ENCODE measurements at places on chromosomes 11 and 22.
A peak's percentile ranks its signal among the peaks of the same experiment; 100 is the strongest.

DNA sequence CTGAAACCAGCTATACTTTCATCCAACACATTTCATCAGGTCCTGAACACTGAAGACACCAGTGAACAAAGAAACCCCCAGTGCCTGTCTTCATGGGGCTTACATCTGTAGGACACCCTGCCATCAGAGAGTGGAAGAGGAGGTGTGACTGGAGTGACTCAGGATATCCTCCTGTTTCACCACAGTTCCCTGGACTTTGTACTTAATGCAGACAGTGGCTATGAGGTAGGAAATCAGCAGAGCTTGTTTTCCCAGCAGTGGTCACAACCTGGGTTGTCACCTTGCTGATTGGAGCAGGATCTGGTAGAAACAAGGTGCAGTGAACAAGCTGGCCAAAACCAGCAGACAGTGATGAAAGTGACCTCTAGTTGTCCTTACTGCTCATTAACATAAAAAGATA, 128.8 kb downstream of the KIRREL3 start:
- no peak for DNase-seq

- no peak for DNase-seq
These were observed 9.4 kb downstream of the TRIM29 start for GRCh38 chr11:120128392-120129119.

DNA sequence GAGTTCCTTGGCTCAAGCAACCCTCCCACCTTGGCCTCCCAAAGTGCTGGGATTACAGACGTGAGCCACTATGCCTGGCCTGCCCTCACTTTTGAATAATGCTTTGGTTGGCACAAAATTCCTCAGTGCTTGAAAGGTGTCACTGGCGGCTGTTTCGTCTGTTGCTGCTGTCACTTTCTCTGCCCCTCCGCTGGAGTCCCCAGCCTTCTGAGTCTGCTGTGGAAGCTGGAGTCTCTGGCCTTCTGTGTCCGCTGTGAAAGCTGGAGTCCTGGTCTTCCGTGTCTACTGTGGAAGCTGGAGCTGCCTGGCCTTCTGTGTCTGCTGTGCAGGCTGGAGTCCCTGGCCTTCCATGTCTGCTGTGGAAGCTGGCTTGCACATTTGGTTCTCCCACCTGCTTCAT, 4.9 kb upstream of the KRTAP5-1 start:
- DNase-seq, result no peak

GRCh38 chr22:20052309-20053259, 27.5 kb upstream of the DGCR8 start:
- DNase-seq, result no peak

DNA sequence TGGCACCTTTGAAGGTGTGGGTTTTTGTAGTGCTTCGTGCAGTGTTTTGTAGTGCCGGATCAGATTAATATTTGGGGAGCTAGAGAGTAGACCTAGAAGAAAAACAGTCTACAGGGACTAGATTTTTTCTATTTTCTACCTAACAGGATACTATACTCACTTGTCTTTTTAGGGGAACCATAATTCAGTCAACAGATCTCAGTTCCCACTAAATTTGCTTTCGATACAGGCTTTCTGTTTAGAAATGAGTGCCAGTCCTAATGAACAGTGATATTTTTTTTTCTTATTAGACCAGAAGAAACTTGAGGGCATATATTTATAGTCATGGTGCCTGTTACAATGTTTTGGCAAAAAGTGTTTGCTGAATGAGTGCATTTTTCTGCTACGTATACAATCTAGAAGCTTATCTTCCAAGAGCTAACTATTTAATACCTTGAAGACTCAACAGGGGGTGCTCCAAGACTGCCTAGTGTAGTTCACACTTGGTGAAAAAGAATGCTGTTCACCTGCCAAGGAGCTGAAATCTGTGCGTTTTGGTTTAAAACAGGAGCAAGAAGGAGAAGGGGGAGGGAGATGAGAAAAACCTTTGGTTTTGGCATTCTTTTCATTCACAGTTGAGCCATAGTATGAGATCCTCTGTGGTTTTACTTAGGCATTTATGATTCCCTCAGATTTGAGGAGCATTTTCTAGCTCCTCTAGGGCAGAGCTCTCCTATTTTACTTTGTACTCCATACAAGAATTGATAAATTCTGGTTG, 44.9 kb upstream of the VSTM5 start:
- peak; percentile 43 for DNase-seq

DNA sequence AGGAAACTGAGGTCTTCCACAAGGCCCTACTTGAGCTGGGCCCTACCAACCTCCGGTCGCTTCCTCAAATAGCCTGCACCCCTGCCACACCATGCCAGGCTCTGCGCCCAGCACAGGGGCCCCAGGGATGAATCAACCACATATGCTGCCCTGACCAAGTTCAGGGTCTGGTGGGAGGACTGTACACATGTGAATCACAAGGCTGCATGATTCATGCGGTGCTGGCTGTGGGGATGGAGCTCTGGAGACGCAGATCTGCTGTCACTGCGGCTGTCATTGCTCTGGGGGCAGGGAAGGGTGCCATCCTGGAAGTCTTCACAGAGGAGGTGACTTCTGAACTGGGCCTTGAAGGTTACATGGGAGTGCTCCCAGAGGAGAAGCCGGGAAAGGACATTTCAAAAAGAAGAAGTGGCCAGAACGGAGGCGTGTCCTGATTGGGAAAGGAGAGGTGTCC, 21.5 kb downstream of the CYTH4 start:
- peak; percentile 98 for DNase-seq

DNA sequence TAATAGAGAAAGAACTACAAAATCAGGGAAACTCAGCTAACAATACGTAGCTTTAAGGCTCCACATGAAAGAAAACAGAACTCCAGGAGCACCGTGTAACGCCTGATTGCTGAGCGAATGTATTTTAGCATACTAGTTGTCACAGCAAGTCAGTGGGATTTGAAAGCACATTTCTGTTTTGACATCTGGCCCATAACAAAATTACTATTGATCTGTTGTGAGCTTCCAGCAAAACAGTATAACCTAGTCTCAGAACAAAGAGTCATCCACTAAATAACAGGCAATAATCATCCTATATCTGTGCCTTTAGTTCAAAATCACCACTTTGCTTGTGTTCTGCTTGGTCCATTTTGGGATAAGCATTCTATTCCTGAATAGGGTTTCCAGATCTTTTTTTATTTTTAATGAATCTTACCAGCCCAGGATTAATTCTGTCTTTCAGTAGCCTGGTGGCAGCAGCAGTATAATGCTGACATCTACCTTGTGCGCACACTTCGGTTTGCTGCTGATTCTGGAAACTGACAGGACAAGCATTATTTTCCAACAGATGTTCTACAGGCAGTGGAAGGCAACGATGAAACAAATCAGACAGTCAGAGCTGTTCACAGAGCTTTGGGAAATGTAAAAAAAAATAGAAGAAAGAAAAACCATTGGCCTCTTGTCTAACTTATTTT, 66.2 kb downstream of the CADM1 start:
- DNase-seq, result peak; percentile 29

- peak; percentile 94 for DNase-seq
These were observed 38.6 kb upstream of the LMO2 start for GRCh38 chr11:33930317-33931021.

DNA sequence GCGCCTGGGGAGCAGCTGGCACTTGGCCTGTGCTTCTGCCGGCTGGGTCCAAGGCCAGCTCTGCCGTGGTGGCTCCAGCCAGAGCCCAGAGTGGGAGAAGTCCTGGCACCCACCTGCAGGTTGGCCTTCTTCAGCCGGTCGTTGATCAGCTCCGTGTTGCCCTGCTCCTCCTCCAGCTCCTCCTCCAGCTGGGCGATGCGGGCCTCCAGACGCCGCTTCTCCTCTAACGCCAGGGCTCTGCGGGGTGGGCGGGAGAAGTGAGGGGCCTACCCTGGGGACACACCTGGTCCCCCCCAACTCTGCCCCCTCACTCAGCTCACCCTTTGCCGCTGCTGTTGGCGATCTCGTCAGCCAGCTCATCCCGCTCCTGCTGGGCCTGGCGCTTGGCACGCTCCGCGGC, 32.6 kb downstream of the APOL1 start:
- DNase-seq, result no peak

DNA sequence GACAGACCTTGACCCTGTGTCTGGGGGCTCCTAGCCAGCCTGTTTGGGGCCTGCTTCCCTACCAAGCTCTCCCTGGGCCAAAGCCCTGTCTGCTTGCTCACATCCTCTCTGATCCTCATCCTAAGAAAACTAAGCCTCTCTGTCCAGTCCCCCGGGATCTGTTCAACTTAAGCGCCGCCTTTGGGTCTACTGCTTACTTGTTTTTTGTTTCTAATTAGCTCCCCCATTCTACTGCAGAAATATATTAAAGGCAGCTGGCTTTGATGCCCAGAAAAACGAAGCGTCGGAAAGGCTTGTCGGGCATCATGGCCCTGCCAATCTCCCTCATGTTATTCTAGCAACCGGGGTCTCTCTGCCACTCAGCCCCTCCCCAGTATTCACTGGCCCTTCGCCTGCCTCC, 3.4 kb downstream of the DSCAML1 start:
- no peak for DNase-seq

- no peak for DNase-seq
These were observed 12.8 kb upstream of the NUCB2 start for GRCh38 chr11:17263769-17264168.

DNA sequence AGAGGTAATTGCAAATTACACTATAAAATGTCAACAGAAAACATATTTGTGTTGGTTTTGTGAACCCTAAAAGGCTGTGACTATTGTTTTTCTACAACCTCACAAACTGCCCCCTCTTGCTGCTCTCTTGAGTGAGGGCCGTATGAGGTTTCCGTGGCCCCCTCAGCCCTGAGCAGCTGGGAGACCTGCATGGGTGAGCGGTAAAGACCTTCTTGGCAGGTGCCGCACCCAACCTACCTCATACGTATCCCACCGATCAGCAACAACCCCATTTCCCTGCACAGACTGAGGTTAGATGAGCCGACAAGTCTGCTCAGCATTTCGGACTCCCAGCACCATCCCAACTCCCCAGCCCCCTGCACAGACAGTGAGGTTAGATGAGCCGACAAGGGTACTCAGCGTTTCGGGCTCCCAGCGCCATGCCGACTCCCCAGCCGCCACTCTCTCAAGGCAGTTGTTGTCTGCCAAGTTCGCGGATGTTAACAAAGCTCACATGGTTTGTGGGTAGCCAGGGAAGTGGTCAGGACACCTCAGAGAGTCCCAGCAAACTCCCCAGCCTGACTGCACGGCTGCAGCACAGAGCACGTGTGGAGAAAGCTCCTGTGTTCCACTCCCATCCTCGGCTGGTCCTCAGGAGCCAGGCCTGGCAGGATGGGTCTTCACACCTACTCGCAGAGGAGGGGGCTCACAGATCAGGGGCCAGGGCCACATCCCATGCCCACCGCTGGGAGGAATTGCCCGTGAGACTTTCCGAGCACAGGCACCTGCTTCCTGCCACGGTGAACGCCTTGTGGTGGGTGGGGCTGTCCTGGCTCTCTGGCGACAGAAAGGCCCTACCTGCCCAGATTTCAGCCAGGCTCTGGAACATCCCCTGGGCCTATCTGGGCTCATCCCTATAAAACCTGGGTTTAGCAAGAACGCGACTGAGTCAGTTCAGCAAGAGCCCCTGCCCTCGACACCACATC, 502.9 kb downstream of the BRD1 start:
- no peak for DNase-seq

DNA sequence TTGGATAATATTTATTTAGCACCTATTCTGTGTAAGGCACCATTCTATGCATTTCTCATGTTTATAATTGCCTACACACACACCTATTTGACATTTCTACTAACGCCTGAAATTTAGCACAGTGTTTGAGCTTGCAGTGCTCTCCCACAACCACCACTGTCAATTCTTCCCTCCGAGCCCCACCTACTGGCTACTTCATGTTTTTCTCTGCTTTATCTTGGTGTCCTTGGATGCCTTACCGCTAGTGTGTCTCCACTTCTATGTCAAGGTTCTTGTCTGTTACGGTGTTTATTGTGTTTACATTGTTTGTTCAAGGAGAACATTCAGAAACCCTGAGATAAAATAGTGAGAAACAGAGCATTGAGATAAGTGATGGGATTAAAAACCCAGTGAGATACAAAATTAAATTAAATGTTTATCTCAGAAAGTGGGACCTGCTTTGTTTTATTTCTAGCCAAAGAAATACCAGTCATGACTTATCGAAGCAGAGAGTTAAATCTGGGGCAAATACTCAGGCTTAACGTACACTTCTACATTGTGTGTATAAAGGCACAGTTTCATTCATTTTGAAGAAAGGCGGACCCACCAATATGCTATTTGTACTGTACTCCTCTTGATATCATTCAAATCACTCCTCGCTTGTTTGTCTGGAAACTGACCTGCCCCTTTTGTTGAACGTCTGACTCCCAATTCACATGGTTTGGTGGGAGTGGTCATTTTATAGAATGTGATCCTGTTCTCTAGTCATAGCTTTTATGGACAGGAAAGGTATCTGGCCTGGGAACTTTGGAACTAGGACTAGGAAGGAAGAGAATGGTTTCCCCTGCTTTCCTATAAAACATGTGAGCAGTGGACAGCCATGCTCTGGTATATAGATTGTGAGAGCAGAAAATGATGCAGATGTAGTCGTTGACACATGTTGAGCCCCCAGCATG, 39.2 kb upstream of the SLC36A4 start:
- DNase-seq, result peak; percentile 27

- DNase-seq, result peak; percentile 45
These were observed 829 bp upstream of the ZBED5 start for GRCh38 chr11:10858439-10859325.

GRCh38 chr22:25564979-25565677, 653 bp downstream of the GRK3 start:
- DNase-seq, result peak; percentile 50

- no peak for DNase-seq
These were observed 12.7 kb downstream of the SLC15A3 start for GRCh38 chr11:60939301-60939700.

- DNase-seq, result no peak
These were observed 7.4 kb downstream of the ZFTA start for GRCh38 chr11:63761188-63761587.

GRCh38 chr11:117822074-117823033, 2.2 kb downstream of the FXYD2 start:
- peak; percentile 69 for DNase-seq

GRCh38 chr22:25076336-25076735, 123.3 kb upstream of the CRYBB3 start:
- DNase-seq, result no peak

- peak; percentile 87 for DNase-seq
These were observed 2.8 kb downstream of the MAP3K11 start for GRCh38 chr11:65611028-65611757.

DNA sequence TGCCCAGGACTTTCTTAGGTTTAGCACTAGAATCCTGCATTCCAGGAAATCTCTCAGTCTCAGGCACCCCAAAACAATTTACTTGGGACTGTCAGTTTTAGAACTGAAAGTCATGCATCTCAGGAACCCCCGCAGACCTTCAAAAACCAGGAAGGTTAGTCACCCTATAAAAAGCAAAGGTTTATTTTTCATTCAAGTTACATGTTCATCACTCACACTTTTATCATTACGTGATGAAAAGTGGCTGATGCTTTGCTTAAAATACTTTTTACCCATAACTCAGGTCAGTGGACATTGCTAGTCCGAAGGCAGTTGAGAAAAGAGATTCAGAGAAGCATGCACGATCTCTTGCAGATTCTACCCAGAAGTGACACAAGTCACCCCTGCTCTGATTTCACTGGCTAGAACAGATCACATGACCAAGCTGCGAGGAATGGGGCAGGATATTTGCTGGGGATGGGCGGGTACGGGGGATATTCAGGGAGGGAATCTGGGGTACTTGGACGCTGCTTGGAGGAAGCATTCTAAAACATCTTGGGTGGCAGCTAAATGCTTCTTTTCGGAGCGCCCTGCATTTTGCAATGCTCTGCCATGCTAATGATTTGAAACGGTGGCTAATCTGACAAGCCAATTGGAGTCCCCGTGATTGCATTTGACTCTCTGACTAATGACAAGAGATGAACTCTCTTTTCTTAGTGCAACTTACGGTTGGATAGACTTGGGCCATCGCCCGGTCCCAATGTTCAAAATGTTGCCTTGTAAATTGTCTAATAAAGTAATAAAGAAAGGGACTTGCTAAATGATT, 110.2 kb downstream of the MIAT start:
- DNase-seq, result no peak
